CD8-positive, alpha-beta memory T cell (primary cell): ENCODE measurements at places on chromosomes 6 and 20.

DNA sequence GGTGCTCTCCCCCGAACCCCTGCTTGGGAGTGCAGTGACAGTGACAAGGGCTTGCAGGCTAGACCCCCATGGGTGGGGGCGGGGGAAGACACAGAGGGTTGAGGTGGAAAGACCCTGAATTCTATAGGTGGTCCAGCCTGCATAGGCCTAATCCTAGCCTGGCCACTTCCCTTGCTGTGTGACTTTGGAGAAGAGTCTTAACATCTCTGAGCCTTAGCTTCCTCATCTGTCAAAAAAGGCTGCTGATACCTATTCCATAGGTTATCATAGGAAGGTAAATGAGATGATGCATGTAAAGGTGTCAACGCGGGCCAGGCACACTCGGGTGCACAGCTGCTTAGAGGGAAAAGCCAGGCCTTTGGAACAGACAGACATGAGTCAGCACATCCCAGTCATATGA, 15.8 kb downstream of the BPIFB4 start:
- H3K4me3 ChIP-seq, result no peak overlapping the region
- H3K4me1 ChIP-seq, result peaks cover 5% of the 10 kb centered on the region
- no peaks in the 10 kb centered on the region for H3K27me3 ChIP-seq
- DNase-seq, result no peak

DNA sequence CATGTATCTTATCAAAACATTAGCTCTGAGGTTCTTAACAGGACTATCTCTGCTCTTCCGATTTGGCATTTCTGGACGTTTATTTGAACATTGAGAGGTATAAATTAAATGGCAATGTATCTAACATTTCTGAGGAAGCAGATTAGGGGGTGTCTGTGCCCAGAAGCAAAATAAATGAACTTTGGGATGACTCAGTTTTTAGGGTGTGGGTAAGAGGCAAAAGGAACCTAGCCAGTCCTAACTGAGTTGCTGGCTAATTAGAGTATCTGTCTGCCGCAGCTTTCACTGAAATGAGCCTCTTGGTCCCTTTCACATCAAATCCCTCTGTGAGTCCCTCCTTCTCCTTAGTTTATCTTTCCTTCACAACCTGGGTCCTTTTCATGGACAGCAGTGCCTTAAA, 1.1 kb downstream of the RNF144B start:
- H3K4me3 ChIP-seq, result peak overlapping the region; percentile 85
- peaks cover 17% of the 10 kb centered on the region for H3K4me1 ChIP-seq
- no peaks in the 10 kb centered on the region for H3K36me3 ChIP-seq
- H3K27me3 ChIP-seq, result no peaks in the 10 kb centered on the region

- no peak for DNase-seq
- H3K27ac ChIP-seq, result no peak overlapping the region
These were observed 44.5 kb upstream of the LAMA4 start for GRCh38 chr6:112298816-112299281.

- DNase-seq, result no peak
- H3K27ac ChIP-seq, result no peak overlapping the region
- H3K27me3 ChIP-seq, result no peaks in the 10 kb centered on the region
- no peaks in the 10 kb centered on the region for H3K36me3 ChIP-seq
- H3K4me1 ChIP-seq, result no peaks in the 10 kb centered on the region
These were observed 124.6 kb downstream of the AIG1 start for GRCh38 chr6:143185288-143185687.
